ENCODE measurements at places on chromosomes 1 and 21.

GRCh38 chr1:155481741-155482241, 80.8 kb downstream of the ASH1L start:
- no peak for DNase-seq

- DNase-seq, result peak; percentile 49
Observed at GRCh38 chr1:94045465-94046056, 75.4 kb downstream of the ABCA4 start.

DNA sequence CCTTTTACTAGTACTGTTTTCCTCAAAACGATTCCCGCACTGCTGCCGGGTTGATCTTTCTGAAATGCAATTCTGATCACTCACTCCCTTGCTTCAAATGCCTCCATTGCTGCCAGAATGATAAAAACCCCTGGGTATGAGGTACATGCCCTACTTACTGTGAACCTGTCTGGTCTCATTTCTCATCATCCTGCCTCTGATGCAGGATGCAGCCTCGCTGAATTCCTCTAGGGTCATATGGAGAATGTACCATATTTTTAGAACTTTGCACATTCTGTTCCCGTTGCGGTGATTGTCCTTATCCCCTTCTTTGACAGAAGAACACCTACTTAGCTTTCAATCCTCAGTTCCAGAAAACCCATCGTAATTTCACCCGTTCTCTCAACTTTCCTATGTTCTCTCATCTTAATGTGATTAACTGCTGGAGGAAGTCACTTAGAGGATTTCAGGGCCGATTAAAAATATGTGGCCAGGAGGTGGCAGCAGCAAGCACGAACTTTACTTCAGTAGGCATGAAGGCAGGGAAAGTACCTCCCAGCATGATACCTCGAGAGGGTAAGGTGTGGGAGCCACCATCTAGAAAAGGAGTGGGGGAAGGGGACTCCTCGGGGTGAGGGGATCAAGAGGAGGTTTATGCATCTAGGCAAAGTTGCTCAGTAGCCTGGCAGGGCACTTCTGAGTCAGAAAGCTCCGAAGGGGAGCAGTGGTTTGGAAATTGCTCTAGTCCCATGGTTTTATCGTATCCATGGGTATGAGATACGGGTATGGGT, 361.5 kb upstream of the ZP4 start:
- peak; percentile 44 for DNase-seq

DNA sequence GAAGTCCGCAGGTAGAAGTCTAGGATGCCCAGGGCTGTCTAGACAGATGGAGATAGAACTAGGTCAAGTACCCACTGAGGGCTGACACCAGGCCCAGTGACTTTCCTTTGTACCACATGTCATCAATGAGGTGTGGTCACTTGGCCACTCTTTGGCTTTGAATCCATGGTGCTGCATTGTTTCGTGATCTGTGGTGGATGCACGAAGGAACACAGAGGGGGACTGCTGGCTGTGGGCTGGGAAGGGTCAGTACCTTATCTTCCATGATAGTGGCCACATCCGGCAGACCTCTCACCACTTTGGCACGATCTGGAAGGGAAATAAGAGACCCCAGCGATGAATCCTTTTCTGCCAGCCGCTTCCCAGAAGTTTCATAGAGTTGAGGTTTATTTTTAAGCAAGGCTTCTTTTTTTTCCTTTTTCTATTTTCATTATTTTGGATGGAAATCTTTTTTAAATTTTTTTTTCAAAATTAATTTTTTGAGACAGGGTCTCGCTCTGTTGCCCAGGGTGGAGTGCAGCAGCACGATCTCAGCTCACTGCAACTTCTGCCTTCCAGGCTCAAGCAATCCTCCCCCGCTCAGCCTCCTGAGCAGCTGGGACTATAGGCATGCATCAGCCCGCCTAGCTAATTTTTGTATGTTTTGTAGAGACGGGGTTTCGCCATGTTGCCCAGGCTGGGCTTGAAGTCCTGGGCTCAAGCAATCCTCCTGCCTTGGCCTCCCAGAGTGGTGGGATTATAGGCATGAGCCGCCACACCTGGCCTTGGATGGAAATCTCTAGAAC, 53.1 kb downstream of the MYOM3 start:
- DNase-seq, result no peak

DNA sequence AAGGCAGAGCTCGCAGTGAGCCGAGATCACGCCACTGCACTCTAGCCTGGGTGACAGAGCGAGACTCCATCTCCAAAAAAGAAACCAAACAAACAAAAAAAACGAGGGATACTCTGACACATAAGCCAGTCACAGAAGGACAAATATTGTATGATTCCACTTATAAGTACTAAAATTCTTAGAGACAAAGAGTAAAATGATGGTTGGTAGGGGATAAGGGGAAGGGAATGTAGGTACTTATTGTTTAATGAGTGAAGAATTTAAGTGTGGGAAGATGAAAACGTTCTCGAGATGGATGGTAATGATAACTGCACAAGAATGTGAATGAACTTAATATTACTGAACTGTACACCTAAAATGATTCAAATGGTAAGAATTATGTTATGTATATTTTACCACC, 66.7 kb upstream of the GUCA2A start:
- DNase-seq, result no peak

DNA sequence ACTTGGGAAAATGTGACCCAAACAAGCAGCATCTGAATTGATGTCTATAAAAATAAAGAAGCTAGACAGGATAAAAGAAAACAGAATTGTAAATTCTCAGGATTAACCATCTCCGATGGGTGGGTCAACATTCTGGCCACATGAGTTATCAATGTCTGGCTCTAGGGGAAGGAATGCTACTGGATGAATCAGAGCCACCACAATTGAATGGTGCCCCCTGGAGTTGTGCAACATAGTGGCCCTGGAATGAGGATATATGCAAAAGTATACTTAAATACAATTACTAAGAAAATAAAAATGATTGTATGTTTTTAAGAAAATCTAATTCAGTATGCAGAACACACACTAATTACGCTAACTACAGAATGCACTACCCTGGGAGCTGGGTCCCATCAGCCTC, 185.6 kb downstream of the TGFBR3 start:
- no peak for DNase-seq

DNA sequence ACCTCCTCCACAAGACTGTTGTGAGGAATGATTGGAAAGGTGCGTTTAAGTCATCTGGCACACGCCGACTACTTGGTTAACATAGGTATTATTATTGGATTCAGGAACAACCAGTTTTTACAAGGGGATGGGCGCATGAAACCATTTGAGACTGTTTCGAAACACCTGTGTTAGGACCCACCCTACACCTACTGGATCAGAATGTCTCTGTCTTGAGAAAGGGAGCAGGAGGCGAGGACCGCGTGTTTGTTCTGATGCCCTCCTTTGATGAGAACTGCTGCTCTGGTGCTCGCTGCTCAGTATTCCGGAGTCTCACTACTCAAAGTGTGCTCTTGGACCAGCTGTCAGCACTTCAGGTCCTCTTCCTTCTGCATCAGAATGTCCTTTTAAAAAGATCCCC, 7.3 kb downstream of the H6PD start:
- DNase-seq, result no peak

- DNase-seq, result no peak
Observed at GRCh38 chr1:237590386-237590785, 300.3 kb downstream of the ZP4 start.

- DNase-seq, result no peak
Observed at GRCh38 chr1:107820801-107821200, 144.2 kb downstream of the VAV3 start.

GRCh38 chr21:32842146-32842545, 70.6 kb upstream of the PAXBP1 start:
- DNase-seq, result no peak

GRCh38 chr21:15098908-15099307, 34.1 kb upstream of the NRIP1 start:
- DNase-seq, result no peak

DNA sequence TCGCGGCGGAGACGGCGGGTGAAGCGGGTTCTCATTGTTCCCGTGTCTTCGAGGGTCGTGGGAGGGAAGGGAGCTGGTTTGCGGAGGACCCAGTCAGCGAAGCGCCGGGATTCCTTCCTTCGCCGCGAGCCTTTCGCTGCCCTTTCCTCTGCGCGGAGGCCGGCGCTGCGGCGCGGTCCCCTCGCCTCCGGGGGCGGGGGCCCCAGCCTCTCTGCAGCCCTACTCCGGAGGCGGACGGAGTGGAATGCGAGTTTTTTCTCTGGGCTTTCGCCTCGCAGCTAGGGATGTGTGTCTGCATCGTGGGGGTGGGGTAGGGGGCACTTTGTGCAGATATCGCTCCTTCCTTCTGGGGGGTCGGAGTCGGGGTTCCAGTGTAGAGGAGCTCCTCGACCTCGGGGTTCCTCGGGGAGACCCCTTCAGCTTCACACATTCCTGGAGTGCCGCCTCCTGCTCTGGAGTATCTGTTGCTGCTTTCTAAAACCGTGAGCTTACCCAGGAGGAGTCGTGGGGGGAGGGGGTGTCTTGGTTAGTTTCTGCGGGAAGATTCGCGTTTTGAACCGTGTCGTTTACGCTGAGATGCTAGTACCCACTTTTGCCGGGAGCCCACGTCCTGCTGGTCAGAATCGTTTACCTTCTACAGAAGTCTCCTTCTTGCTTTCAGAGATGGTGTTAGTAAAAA, 595 bp downstream of the RNF2 start:
- DNase-seq, result peak; percentile 46

DNA sequence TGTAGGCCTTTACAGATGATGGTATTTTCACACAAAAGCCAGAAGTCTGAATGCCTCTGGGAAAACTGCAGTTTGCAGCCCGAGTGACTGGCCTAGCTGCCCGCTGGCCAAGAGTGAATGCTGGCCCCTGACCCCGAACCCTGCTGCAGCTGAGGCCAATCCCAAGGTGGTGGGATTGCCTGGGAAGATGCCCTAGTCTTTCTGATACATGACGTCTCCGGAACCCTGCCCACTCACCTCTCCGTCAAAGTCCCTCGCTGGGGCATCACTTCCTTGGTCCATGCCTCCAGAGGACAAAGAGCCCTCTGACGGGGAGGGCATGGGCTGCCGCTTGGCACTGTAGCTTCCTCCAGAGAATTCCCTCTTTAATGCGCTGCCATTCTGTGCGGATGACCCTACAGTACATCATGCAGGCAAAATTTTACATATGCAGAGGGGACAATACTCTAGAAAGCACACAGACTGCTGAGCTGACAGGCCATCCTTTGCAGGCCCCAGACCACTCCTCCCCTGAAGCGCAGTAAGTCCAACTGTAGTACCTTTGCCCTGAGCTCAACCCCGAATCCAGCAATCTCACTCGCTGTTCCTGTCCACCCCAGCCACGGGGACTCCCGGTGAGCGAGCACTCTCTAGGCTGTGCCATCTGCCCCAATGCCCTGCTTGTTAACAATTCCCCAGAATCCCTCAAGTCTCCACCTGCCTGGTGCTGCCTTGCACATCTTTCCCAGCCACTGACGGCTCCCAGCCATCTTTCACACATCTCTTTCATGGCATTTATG, 54.7 kb downstream of the COQ8A start:
- DNase-seq, result no peak

GRCh38 chr1:179883745-179884138, 1.7 kb downstream of the TOR1AIP1 start:
- DNase-seq, result peak; percentile 47

- DNase-seq, result no peak
Observed at GRCh38 chr1:4527819-4528218, 126.6 kb upstream of the AJAP1 start.

DNA sequence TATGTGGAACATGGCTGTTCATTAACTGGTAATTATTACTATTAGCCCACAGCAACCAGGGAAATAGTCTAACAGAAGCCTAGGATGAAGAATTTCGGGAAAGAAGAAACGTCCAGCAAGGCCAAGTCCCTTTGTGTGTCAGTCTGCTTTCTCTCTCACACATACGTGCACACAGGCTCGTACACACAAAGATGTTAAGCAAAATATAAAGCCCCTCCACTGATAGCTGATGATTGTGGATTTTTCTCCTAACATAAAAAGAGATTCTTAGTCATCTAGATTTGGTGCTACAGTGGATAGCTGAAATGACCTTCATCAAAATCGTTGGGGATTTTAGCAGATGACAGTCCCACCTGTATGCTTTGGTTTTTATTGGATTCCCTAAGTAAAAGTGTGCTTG, 42.1 kb upstream of the A3GALT2 start:
- DNase-seq, result no peak

GRCh38 chr1:111499026-111499785, 4.2 kb downstream of the ADORA3 start:
- no peak for DNase-seq

- no peak for DNase-seq
Observed at GRCh38 chr1:26158908-26159742, at the start of gene FAM110D. Gene FAM110D, plus strand, starts transcription at chr1:26159079. Its CDS starts 2,213 bp downstream, at chr1:26161292.

- no peak for DNase-seq
Observed at GRCh38 chr1:197464044-197464443, 196.0 kb downstream of the CRB1 start.

- no peak for DNase-seq
Observed at GRCh38 chr1:36520056-36520455, 37.3 kb upstream of the CSF3R start.

GRCh38 chr1:163875927-163876320, 554.2 kb downstream of the NUF2 start:
- no peak for DNase-seq

- no peak for DNase-seq
Observed at GRCh38 chr1:111032295-111032897, 68.7 kb upstream of the LRIF1 start.

DNA sequence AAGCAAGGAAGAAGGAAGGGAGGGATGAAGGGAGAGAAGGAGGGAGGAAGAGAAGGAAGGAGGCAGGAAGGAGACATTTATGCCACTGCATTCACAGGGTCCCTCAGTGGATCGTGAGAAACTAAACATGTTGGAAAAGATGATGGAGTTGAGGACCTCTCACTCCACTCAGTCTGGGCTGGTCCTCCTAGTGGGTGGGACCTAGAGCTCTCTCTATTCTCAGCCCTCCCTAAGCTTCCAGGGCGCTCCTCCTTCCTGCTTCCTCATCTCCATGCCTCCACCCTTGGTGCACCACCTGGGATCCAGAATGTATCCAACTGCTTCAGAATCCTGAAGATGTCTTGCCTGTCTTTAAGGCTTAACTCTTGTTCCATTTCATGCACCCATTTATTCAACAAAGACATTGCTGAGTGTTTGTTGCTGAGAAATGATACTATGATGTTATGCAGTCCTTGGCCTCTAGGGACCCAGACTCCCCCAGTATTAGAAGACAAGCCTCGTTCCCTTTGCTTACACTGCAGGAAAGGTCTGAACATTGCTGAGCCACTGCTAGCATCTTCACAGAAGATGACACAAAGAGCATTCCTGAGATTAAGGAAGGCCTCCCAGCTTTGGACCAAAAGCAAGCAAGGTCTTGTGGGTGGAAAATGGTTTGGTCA, 88.5 kb downstream of the BEND5 start:
- DNase-seq, result no peak

GRCh38 chr1:34800214-34800613, 7.4 kb downstream of the GJA4 start:
- no peak for DNase-seq

GRCh38 chr1:83026745-83027144, 972.2 kb downstream of the TTLL7 start:
- no peak for DNase-seq

Data from stimulated activated CD4-positive, alpha-beta T cell treated with anti-CD3 and anti-CD28 coated beads, Interleukin-2, amount 100 ng/mL, for 24 hours (primary cell).